ENCODE measurements at places on chromosomes 6 and 20.

- no peak for DNase-seq
These were observed 13.8 kb downstream of the DDRGK1 start for GRCh38 chr20:3190681-3191111.

DNA sequence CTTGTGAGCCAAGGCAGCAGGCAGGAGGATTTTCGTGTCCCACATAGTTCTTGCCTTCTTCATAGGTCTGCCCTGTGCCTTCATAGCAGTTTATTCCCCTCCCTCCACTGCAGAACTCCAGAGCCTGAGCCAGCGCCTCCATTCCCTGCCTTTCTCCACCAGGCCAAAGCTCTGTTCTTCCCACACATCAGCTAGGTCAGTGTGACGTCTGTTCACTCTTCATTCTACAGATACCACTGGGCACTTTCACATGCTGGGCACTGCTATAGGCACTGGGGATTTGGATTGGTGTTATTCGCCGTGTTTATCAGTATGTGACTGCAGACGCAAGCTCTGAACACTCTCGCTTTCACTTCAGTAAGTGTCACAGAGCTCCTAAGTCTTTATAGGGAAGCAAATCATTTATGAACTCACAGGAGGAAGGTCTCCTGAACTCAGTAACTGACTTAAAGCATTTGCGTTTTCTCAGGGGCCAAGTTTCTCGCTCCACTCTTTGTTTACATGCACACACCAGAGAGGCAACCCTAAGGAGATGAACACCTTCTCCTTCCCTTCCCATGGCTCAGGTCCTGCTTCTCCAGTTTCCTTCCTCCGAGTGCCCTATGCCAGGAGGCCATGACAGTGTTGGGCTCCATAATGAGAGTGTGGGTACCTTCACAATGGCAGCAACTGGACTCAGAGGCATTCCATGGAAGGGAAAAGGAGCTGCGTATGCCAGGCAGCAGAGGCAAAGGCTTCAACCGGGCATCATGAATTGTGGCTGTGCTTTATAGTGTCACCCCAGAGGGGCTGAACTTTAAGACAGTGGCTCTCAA lies 6.3 kb upstream of the APMAP start:
- no peak for DNase-seq

DNA sequence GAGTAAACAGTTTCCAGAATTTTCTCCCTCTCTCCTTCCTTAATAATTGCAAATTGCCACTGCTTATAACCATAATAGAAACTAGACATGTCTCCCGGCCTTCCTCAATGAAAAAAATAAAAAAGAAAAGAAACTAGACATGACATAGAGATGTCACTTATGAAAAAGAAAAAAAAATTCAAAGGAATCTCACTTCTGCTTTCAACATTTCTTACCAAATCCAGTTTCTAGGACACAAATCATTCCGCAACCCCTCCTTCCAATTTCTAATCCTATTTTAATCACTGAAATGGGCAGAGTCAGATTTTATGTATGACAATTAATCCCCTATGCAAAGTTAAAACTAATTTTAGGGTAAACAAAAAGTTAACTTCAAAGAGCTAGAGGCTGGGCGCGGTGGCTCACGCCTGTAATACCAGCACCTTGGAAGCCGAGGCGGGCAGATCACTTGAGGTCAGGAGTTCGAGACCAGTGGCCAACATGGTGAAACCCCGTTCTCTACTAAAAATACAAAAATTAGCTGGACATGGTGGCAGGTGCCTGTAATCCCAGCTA lies 40.1 kb upstream of the EEF1A1 start:
- no peak for DNase-seq

DNA sequence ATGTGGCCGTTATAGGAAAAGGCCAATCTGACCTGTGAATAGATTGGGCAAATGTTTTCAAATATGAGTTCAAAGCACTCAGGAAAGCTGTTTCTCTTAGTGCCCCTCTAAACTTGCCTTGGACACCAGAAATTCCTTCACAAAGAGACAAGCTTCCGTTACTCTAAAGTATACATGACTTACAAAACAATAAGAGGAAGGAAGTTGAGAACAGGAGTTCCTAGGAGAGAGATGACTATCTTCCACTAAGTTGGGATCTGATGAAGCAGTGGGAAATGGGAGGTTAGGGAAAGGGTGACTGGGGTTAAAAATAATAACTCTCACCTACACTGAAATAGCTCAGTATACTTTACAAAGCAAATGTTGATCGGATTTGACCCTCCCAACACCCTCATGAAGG lies 50.0 kb downstream of the ISM1 start:
- DNase-seq = no peak

DNA sequence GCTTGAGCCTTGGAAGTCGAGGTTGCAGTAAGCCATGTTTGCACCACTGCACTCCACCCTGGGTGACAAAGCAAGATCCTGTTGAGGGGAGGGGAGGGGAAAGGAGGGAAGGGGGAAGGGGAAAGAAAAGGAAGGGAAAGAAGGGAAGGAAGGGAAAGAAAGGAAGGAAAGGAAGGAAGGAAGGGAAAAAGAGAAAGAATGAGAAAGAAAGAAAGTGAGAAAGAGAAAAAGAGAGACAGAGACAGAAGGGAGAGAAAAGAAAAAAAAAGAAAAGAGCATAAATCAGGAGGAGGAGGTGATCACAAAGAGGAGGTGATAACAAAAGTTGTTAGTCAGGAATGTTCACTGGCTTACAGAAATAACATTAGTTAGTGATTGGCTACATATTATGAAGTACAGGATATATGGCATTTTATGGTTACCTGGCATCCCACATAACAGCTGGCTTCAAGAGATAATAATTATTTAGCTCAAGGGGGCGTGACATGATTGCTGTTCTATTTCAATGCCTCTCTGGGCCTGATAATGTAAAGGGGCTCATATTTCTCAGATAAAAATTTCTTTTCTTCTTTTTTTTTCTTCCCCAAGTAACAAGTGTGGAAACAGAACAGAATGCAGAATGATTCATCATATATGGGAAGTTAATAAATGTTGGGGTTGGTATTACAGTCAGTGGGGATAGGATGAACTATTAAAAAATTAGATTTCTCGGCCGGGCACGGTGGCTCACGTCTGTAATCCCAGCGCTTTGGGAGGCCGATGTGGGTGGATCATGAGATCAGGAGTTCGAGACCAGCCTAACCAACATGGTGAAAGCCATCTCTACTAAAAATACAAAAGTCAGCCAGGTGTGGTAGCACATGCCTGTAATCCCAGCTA lies 27.1 kb downstream of the SAMHD1 start:
- no peak for DNase-seq

GRCh38 chr6:159311618-159312017 lies 142.4 kb downstream of the FNDC1 start:
- DNase-seq = no peak

DNA sequence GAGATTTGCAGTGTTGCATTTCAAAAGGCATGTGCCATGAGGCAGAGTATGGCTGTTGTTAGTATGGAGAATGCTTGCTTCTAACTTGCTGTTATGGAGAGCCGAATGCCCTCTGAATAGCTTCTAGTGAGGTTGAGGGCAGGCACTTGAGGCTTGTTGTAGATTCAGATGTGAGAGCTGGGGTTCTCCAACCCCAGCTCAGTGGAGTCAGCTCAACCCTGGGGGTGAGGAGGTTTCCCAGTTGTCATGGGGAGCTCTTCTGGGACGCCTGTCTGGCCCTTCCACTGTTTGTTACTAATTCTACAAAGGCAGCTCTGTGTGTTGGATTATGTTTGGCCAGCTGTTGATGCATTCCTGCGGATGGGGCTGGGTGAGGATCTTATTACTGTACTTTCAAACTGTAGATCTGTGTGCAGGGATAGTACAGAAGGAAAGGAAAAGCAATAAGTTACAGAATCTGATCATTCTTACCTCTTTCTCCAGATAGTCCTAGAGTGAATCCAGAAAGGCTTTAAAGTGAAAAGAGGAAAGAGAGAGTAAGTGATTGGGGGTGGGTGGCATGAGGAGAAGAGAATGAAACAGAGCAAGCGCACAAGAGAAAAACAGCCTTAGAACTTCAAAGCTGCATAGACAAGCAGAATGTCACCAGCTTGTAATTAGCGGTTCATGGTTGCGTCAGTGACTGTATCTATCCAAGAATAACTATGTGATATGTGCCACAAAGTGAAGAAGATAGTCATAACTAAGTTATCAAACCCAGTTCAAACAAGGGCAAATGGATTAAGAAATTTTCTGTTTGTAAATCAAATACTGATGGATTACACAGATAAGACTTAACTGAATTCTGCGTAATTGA lies 148.7 kb downstream of the PRL start:
- peak; percentile 34 for DNase-seq
